Stimulated activated CD4-positive, alpha-beta T cell treated with anti-CD3 and anti-CD28 coated beads, TNF-alpha, amount 100 ng/mL, for 24 hours (primary cell): ENCODE measurements at places on chromosomes 12 and 14.

GRCh38 chr12:5083955-5084849, 40.5 kb downstream of the KCNA5 start:
- no peak for DNase-seq

GRCh38 chr14:99981806-99982205, 83.4 kb upstream of the EVL start:
- no peak for DNase-seq

- no peak for DNase-seq
Observed at GRCh38 chr12:2586156-2587038, 208.4 kb upstream of the FKBP4 start.

GRCh38 chr14:61941421-61942150, 179.4 kb downstream of the SNAPC1 start:
- DNase-seq: no peak

GRCh38 chr14:73221945-73222344, 15.4 kb upstream of the PAPLN start:
- DNase-seq: no peak

DNA sequence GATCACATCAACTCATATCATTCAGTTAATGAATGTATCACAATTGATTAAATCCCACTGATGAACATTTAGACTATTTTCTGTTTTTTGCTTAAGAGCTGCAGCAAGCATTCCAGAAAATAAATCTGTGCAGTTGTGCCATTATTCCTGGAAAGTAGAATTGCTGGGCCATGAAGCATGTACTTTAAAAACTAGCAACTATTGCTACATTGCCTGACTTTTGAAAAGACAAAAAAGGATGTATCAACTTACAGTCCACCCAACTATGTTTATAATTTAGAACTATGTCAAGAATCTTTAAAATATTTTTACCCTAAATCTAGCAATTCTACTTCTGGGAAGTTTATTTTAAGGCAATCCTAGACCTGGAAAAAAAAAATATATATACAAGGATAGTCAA, 33.4 kb upstream of the ERGIC2 start:
- DNase-seq: no peak

- no peak for DNase-seq
Observed at GRCh38 chr12:87444039-87444438, 585.2 kb downstream of the C12orf50 start.

GRCh38 chr14:76882651-76883050, 56.4 kb downstream of the LRRC74A start:
- no peak for DNase-seq

- DNase-seq: no peak
Observed at GRCh38 chr12:47794679-47795078, 21.6 kb downstream of the SLC48A1 start.

- DNase-seq: no peak
Observed at GRCh38 chr12:112523856-112524255, 105.1 kb downstream of the PTPN11 start.
